ENCODE measurements at places on chromosomes 5 and 9. TPM values are rescaled to one million over a fixed set of nuclear protein-coding genes. Genes with fewer than 3 reads are reported as not detected.

NR3C1 gene
- total RNA-seq, result 168 TPM

GABRB2 gene
- total RNA-seq, result not detected

CTSV gene
- total RNA-seq, result 0.05 TPM

GRCh38 chr9:110364451-110364850 lies 26.8 kb upstream of the TXNDC8 start:
- no peak for DNase-seq

DNA sequence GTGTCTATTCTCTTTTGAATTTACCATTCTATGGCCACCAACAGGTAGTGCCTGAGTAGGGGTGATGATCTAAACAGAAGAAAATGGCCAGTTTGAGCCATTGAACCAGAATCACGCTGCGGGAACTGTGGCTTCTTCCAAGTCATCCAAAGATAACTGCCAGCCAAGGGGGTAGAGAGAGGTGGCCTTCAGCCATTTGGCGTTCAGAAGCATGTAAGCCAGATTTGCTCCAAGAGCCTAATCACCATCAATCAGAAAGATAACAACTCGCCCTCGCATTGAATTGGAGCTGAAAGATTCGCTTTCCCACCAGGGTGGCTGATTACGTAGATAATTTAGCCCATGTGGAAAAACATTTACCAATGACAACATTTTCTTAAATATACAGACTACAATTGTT lies 1302.7 kb upstream of the DMAC1 start:
- no peak for DNase-seq

Data from natural killer cell (primary cell).